ENCODE measurements at places on chromosomes 1 and 21. TPM values are rescaled to one million over a fixed set of nuclear protein-coding genes. Genes with fewer than 3 reads are reported as not detected.

The MEX3A gene
- total RNA-seq, result 13.3 TPM

The SAMD11 gene
- 25.6 TPM for total RNA-seq

DNA sequence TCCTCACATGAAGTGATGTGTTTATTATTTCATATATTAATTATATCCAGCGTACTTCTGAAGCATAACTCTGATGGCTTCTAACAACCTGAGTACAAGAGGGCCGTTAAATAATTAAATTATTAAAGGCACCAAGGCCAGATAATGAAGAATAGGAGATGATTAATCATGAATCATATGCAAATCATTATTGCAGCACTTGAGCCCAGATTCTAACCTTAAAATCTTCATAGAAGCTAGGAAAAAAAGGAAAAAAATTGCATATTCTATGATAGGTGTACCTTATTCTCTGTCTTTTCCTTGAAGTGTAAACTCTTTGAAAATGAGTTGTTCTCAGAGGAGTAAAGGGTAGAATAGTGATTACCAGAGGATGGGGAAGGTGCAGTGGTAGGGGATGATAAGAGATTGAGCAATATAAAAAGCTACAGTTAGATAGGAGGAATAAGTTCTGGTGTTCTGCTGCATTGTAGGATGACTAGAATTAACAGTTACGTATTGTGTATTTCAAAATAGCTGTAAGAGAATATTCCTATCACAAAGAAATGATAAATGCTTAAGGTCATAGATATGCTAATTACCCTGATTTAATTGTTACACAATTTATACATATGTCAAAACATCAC, 51.1 kb downstream of the SWT1 start:
- DNase-seq, result no peak
- H3K4me3 ChIP-seq, result no peak overlapping the region
- no peak overlapping the region for H3K27ac ChIP-seq
- no peaks in the 10 kb centered on the region for H3K27me3 ChIP-seq

DNA sequence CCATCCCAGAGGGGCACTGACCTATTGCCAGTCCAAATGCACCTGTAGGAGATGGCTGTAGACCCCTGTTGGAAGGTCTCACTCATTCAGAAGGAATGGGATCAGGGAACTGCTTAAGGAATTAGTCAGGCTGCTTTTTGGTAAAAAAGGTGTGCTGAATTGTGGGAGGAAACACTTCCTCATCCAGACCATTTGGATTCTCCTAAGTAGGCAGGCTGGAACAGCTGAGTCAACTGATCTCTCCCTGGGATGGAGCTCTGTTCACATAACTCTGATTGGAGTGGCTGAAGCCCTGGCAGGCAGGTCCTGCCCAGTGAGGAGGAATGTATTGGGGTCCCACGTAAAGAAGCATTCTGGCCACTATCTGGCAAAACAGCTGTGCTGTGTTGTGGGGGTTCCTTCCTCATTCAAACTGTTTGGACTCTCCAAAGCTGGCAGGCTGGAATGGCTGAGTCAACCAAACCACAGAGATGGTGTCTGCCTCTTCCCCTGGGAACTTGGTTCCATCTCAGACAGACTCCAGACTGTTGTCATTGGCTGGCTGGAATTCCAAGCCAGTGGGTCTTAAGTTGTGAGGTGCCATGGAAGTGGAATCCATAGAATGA, 70.7 kb upstream of the PDC start:
- no peak overlapping the region for H3K4me3 ChIP-seq
- DNase-seq, result no peak
- no peaks in the 10 kb centered on the region for H3K36me3 ChIP-seq
- H3K27ac ChIP-seq, result no peak overlapping the region
- H3K27me3 ChIP-seq, result no peaks in the 10 kb centered on the region

The DSCAM gene
- not detected for total RNA-seq

Measured in uterus (tissue), 4 donors.